NCI-H187 treated with DMSO at 0.1 percent for 48 hours (cell line): ENCODE measurements at places on chromosomes 13 and 19.
A peak's percentile ranks its signal among the peaks of the same experiment; 100 is the strongest.

- DNase-seq = peak; percentile 84
Observed at GRCh38 chr13:95530178-95530577, 22.3 kb upstream of the CLDN10 start.

- no peak for DNase-seq
Observed at GRCh38 chr13:38528986-38529385, 157.9 kb upstream of the FREM2 start.

DNA sequence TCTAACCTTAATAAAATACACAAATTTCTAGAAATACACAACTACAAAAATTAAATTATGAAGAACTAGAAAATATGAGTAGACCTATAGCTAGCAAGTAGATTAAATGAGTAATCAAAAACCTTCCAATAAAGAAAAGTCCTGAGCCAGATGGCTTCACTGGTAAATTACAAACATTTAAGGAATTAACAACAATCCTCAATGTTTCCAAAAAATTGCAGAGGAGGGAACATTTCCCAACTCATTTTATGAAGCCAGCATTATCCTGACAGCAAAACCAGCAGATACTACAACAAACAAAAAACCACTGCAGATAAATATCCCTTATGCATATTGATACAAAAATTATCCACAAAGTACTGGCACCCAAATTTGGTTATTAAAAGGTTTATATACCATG, 230.9 kb downstream of the COG6 start:
- DNase-seq = no peak

GRCh38 chr13:110448230-110448629, 113.3 kb downstream of the RAB20 start:
- DNase-seq = no peak

DNA sequence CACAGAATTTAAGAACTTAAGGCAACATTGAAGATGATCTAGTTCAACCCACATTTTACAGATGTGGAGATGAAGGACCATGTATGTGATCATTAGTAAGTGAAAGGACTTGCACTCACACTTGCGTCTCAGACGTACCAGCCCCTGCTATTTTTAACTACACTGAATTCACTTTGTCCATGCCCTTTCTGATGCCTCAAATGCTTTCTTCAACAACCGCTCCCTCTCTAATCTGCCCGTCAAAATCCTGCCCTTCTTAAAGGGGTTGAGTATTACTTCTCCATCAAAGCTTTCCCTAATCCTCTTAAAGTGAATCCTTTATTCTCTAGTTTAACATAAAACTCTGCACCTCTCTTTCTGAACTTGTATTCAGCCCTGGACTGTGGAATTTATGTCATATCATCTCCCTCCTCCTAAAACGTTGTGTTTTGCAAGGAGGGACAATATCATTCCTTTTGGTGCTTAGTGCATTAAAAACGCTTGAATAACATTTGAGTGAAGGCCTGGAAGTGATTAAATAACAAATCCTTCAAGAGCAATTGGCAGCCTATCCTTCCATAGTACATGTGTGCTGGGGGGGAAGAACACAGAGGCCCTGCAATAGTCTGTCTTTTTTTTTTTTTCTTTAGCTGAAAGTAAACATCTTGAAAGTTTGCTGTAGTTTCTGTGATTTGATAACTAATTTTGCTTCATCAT, 493.3 kb downstream of the LMO7 start:
- no peak for DNase-seq

- DNase-seq = no peak
Observed at GRCh38 chr19:13089139-13089856, 13.4 kb downstream of the LYL1 start.

GRCh38 chr13:98688373-98688772, 64.1 kb downstream of the SLC15A1 start:
- DNase-seq = no peak

DNA sequence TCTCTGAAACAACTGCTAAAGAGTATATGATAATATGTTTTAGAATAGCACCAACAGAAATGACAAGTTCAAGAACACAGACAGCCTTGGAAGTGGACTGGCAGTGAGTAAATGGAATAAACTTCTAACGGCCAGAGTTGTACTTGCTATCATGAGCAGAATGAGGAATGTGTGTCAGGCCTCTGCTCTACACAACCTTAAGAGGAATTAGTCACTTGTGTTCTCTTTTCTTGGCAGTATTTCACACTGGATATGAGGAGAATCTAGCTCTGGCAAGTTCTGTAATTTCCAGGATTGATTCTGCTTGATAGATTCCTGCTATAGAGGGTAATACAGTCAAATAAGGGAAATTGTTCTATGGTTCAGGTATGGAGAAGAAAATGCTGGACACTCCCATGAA, 757.3 kb downstream of the EFNB2 start:
- no peak for DNase-seq

DNA sequence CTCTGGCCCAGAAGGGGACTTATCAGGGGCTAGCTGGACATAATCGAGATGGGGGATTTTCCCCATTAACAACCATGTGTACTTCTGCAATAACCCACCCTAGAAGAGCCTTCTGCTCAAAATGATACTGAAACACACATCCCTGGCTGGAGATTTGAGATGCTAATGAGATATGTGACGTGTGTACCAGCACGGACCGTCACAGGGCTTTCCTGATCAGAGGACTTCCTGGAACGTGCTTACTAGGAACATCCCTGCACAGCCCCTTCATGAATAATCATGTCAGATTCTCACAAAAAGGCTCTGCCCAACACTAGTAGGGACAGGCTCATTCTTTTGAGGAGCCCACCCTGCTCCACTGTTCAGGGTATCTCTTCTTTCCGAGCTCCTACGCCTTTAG, 6.5 kb upstream of the ERVV-1 start:
- DNase-seq = no peak

DNA sequence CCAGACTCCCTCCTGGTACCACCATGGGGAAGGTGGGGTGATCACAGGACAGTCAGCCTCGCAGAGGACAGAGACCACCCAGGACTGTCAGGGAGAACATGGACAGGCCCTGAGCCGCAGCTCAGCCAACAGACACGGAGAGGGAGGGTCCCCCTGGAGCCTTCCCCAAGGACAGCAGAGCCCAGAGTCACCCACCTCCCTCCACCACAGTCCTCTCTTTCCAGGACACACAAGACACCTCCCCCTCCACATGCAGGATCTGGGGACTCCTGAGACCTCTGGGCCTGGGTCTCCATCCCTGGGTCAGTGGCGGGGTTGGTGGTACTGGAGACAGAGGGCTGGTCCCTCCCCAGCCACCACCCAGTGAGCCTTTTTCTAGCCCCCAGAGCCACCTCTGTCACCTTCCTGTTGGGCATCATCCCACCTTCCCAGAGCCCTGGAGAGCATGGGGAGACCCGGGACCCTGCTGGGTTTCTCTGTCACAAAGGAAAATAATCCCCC, 505 bp upstream of the CEACAM5 start:
- no peak for DNase-seq

- DNase-seq = no peak
Observed at GRCh38 chr13:108993346-108993745, 363.9 kb downstream of the MYO16 start.

- DNase-seq = no peak
Observed at GRCh38 chr19:8388612-8388958, 1.6 kb upstream of the RAB11B start.

- DNase-seq = no peak
Observed at GRCh38 chr19:49430678-49431329, 5.6 kb downstream of the GFY start.

DNA sequence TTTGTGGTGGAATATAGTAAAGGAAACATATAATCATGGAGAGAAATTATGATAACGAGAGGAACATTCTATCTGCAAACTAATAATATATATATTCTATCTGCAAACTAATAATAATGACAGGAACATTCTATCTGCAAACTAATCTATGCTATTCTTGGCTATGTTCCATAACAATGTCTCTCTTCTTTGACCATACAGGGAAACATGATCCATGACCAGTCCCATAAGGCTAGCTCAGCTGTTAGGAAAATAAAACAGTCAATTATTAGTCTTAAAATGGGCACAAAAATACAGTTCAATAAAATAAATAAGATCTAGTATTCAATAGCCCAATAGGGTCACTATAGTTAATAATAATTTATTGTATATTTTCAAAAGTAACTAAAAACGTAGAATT, 707.8 kb upstream of the PCDH20 start:
- DNase-seq = no peak

- DNase-seq = no peak
Observed at GRCh38 chr13:87837946-87838345, 166.8 kb downstream of the SLITRK5 start.

DNA sequence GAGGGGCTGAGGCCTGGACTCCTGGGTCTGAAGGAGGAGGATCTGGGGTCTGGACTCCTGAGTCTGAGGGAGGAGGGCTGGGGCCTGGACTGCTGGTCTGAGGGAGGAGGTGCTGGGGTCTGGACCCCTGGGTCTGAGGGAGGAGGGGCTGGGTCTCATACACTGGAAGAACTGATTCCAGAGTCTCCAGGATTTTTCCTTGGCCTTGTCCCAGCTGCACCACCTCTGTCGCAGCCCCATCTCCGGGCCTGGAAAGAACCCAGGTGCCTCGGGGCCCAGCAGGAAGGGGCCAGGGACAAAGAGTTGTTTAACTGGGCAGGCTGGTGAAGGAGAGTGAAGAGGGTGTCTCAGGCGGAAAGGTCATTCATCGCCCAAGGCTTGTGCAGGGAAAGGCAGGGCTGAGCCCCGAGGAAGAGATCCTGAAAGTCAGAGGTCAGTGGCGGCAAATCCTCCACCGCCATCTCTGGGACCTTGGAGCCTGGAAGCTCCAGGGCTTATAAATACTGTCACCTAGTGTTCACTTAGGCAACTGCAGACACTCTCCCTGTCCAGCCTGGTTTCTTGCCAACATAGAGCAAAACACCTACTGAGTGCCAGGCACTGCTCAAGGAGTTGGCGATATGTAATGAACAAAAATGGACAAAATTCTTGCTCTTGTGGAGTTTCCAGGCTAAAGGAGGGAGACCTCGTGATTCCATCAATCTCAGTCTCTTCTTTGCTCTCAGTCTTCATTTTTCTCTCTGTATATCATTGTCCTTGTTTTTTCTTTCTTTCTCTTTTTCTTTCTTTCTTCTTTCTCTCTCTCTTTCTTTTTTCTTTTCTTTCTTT, 4.4 kb upstream of the KCNN4 start:
- DNase-seq = peak; percentile 30

DNA sequence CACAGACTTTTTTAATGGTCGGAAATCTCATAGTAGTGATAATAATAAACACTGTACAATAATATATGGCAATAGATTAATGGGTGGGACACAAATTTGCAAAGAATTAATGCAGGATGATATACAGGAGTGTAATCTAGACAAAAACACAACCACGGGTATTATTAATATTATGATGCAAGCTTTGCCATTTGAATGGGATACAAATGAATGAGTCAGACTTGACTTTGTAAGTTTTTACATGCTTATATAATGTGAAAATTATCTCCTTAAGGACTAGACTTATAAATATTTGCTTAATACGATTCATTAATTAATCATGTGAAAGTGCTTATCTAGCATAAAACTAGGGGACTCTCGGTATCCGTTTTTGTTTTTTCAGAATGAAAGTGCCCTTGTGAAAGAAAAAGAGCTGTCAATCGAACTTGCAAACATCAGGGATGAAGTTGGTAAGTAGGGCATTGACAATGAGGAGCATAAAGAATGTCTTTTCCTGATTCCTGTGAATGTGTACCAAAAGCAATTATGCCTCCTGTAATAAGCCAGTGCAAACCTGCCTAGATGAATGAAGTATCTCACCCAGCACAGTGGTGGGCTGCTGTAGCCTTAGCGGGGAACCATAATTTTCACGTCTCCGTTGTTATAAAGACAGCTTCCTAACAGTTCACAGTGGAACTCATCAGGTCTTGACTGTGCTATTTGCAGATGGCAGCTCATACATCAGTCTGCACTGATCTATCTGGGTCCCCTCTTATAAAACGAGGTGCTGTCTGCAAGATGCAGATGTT, 155.7 kb downstream of the SLC7A1 start:
- no peak for DNase-seq

DNA sequence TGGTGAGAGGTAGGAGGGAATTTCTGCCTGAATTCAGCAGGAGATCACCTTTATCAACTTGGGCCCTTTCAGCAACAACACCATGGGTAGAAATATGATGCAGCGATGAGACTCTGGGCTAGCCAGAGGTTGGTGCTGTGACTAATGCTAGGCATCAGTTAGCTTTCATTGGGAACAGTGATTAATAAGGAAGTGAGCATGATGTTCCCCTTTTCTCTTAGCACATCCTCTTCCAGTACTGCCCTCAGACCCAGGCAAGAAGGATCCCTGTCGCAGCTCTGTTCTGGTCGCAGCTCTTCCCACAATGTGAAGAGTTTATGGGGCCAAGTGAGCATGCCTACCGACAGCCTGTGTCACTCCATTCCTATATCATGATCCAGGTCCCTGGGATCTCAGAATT, 100.5 kb downstream of the FLT1 start:
- DNase-seq = no peak

DNA sequence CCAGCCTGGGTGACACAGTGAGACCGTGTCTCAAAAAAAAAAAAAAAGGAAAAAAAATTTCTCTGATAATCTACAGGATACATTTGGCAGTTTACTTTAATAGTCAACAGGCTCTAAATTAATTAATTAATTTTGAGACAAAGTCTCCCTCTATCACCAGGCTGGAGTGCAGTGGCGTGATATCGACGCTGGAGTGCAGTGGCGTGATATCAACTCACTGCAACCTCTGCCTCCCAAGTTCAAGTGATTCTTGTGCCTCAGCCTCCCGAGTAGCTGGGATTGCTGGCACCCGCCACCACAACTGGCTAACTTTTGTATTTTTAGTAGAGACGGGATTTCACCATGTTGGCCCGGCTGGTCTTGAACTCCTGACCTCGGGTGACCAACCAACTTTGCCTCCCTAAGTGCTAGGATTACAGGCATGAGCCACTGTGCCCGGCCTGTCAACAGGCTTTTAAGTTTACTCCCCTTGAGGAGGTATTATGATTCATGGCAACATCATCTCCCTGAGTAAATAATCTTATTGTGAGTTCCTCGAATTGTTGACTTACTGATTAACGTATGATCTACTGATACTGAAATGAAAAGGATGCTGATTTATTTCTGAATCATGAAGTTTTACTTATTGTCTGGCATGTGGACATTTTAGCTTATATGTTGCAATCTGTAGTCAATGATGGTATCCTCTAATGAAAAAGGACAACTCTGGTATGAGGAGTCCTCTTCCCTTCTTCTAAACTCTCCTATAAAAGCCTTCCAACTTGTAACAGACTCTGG, 21.3 kb upstream of the MTRF1 start:
- DNase-seq = no peak

DNA sequence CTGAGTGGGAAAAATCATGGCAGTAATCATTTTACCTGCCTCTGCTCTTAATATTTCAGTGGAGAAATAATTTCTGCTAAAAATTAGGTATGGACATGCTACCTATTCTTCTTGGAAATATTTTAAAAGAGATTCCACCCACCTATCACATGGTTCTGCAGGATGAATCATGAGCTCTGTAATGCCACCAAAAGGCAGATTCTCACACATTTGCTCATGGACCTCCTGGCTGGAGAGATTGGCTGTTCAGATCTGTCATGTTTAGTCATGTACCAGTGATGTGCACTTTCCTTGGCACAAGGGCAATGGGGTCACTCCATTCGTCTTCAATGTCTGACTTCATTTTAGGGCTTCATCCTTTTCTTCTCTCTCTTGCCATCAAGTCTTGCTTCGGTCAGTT, 101.8 kb upstream of the MBNL2 start:
- DNase-seq = no peak

GRCh38 chr19:5046339-5047039, 77.6 kb downstream of the KDM4B start:
- DNase-seq = peak; percentile 97
